Stimulated activated CD4-positive, alpha-beta T cell treated with anti-CD3 and anti-CD28 coated beads, Interleukin-1b, Interleukin-23, amount 100 ng/mL, for 1 hour (primary cell): ENCODE measurements at places on chromosomes 1 and 21.

- no peak for DNase-seq
These were observed 730.9 kb upstream of the ADGRL2 start for GRCh38 chr1:81069856-81070255.

GRCh38 chr1:52636721-52637695 lies 4.0 kb downstream of the SHISAL2A start:
- no peak for DNase-seq

GRCh38 chr1:181356505-181357340 lies 126.6 kb upstream of the CACNA1E start:
- no peak for DNase-seq

DNA sequence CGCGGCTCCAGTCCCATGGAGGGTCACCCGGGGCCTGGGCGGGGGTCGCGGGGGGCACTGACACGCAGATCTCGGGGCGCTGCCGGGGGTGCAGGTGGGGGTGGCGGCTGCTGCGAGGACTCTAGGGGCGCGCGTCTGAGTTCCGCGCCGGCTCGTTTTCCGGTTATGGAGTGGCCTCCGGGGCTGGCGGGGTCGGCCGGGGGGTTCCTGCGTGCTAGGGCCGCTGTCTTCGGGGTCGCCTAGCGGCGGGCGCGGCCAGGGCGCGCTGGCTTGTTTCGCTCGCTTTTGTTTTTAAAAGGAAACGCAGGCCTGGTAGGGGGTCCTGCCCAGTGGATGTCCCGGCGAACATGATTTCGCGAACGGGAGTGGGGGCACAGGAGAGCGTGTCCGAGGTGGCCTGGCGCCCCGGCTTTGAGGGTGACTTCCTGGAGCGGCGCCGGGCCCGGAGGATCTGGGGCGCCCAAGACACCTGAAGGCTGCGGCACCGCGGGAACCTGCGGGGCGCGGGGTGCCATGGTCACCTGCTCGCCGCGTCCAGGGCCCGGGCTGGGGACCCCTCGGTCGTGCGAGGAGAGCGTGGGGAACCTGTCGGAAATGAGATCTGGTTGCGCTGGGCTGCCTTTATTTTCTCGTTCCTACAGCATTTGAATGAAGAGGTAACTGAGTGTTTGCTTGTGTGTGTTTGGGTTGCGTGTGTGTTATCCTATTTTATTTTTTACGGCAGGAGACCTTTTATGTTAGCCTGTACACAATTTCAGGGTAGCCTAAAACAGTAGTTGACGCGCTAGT lies 618 bp downstream of the ETS2 start:
- no peak for DNase-seq

GRCh38 chr1:39189592-39190041 lies 14.9 kb upstream of the MACF1 start:
- no peak for DNase-seq

GRCh38 chr1:68916221-68916902 lies 419.5 kb upstream of the DEPDC1 start:
- no peak for DNase-seq

GRCh38 chr1:59900640-59901039 lies 25.9 kb downstream of the CYP2J2 start:
- no peak for DNase-seq

DNA sequence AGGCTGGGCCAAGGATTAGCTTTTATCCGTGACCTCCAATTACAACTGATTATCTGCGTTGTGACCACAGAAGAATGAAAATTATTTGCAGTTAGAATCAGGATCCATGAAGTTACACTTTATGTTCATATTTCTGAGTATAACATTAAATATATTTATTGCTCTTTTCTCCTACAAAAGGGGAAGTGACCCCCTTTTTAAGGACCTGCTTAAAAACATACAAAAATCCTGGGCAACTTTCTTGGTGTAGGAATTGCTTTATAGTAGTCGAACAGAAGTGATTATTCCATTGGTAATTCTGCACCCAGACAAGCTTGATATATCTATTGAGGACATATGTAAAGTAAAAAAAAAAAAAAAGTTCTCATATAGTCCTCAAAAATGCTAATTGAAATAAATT lies 208.7 kb downstream of the MRPL39 start:
- DNase-seq = no peak

DNA sequence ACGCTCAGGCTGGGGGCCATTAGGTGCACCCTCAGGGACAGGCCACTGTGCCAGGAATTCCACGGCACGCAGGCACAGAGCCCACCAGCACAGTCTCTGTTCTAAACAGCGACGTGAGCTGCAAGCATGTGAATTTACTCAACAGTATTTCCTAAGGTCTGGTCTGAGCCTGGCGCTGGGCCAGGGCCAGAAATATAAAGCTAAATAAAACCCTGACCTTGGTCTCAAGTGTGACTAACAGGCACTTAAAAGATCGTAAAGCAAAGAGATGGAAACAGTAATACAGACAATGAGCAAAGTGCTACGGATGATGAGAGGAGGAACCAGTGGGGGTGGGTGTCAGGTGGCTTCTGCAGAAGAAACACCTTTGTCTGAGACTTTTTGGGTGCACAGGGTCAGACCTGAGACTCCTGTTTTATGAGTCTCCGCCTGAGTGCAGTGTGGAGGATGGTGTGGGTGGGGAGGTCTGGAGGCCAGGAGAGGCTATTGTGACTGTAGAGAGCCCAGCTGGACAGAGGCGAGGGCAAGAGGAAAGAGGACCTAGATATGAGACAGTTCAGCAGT lies 53.4 kb upstream of the EDN2 start:
- DNase-seq = no peak

GRCh38 chr1:183687546-183688304 lies 34.6 kb upstream of the APOBEC4 start:
- DNase-seq = no peak

GRCh38 chr21:45475004-45475685 lies 67.1 kb downstream of the SLC19A1 start:
- no peak for DNase-seq

- no peak for DNase-seq
These were observed 34.3 kb upstream of the XPR1 start for GRCh38 chr1:180597520-180597919.

DNA sequence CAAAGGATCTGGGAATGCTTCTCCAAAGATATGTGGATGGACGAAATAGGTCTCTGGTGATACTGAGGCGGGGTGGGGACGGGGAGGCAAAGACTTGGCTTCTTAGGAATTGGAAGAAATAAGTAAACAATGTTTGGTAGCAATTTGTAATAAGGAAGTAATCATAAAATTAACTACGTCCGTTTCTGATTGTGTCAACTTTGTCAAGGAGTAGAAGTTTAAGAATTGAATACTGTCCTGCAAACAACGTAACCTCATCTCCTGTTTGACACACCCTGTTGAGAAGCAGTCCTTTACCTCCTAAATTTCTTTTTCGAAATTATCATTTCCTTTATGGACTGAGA lies 471 bp downstream of the POLR3C start:
- DNase-seq = no peak

- no peak for DNase-seq
These were observed 11.0 kb downstream of the FAM163A start for GRCh38 chr1:179754041-179754624.

GRCh38 chr21:39434950-39435349 lies 10.6 kb downstream of the LCA5L start:
- no peak for DNase-seq

- no peak for DNase-seq
These were observed 77.1 kb downstream of the IFI44 start for GRCh38 chr1:78726686-78727085.

GRCh38 chr1:236137285-236137852 lies 5.0 kb upstream of the GPR137B start:
- DNase-seq = no peak

DNA sequence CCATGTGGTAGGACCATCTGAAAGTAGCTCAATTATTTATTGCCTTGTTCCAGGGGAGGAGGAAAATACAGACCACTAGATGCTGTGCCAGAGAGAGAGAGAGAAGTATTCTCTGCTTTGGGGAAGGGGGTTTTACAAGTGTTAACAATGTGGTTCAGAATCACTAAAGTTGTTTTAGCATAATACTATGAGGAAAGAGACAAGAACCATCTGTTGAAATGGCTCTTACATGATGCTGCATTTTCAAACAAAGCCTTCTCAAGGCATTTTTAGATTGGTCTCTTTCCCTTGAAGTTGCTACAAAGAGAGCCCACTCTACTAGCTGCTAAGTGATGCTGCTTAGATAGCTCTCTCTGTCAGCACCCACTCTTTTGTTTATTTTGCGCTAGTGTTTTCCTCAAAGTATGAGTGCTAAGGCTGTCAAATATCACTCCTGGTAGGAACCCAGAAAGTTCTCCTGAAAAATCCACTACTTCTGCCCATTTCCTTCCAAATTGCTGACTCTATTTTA lies 255.1 kb downstream of the NFIA start:
- no peak for DNase-seq

DNA sequence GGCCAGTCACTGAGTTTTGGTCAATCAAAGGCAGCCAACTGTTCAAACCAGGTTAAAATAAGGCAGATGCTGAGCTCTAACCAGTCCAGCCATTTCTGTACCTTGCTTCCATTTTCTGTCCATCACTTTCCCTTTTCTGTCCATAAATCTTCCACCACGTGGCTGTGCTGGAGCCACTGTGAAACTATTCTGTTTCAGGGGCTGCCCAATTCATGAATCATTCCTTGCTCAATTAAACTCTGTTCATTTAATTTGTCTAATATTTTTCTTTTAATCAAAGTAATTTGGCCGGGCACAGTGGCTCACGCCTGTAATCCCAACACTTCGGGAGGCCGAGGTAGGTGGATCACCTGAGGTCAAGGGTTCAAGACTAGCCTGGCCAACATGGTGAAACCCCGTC lies 22.7 kb upstream of the LGALS8 start:
- no peak for DNase-seq

DNA sequence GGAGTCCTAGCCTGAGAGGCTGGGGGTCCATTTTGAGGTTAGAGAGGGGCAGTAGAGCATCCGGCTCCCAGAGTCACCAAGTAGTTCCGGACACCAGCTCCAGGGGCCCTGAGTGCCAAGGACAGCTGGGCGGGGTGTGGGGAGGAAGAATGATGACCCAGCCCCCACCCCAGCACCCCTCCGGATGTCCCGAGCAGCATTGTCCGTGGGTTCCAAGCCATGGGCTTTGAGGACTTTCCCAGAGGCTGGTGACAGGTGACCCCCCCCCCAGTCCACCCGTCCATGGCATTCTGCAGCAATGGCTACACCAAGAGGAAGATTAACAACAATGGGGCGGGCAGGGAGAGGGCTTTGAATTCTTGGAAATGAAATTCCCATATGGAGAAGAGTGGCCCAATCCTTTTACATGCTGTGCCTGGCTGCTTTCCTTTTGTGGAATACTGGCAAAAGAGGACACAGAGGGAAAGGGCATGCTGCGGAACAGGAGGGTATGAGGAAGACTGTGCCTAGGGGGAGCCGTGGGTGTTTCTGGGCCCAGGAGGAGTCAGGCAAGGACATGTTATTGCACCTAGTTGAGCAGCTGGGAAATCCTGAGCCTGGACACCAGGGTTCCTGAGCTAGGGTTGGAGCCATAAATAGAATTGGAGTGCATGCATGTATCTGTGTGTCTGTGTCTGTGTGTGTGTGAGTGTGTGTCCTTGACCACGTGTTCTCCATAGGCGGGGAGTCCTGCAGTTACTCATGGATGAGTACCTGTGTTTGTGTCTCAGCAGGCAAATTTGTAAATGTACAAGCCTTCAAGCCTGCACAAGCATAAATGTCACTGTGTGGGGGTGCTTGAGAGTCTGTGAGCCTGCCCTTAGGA lies 956 bp downstream of the ATP1A2 start:
- DNase-seq = no peak

GRCh38 chr1:233111731-233112130 lies 161.3 kb downstream of the NTPCR start:
- no peak for DNase-seq

- no peak for DNase-seq
These were observed 21.7 kb upstream of the LRRC8B start for GRCh38 chr1:89502895-89503294.

DNA sequence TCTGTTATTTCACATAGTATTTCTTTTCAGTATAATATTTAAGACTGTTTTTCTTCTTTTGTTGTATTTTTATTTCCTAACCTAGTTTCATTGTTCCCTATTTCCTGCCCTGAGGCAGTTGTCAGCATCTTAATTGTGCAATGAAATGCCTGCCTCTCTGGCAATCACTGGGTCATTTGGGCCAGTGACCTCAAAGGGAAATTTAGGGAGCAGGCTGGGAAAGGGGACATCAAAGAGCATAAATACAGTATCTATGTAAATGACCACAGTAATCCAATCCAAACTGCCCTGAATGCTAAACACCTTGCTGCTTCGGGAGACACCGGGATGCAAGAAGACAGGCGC lies 147.8 kb downstream of the TLR5 start:
- DNase-seq = no peak

DNA sequence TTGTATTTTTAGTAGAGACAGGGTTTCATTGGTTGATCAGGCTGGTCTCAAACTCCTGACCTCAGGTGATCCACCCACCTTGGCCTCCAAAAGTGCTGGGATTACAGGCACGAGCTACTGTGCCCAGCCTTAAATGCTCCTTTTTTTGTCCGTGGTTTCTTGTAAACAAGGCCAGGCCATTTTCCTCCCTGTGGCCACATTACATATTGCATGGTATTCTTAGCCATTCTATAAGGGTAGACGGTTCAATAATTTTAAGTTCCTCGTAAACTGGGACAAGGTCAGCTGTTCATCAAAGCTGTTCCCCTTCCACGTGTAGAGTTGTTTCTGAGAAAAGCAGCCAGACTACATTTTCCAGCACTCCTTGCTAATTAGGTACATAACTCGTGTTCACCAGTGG lies 10.3 kb upstream of the LUZP1 start:
- DNase-seq = no peak

DNA sequence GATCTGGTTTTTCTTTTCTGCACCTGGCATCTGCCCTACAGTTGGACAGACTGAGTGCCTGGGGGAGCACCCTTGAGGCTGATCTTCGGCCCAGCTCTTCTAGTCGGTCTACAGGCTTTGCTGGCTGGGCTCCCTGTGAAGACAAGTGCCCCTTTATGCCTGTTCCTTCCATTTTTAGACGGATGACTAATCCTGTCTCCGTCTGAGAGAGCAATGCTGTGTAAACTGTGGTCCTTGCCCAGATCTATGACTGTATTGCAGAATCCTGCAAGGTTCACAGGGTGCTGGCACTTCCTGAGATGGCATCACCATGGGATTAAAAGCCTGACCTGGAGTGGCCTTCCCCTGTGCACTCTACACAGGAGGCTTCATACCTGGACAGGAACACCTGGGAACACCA lies 47.6 kb upstream of the SAMD13 start:
- DNase-seq = no peak

- DNase-seq = no peak
These were observed 24.7 kb downstream of the NPHP4 start for GRCh38 chr1:5967351-5968160.
